ENCODE measurements at places on chromosomes 3 and 15.

GRCh38 chr3:122777563-122777962, 16.1 kb downstream of the HSPBAP1 start:
- no peak for DNase-seq

DNA sequence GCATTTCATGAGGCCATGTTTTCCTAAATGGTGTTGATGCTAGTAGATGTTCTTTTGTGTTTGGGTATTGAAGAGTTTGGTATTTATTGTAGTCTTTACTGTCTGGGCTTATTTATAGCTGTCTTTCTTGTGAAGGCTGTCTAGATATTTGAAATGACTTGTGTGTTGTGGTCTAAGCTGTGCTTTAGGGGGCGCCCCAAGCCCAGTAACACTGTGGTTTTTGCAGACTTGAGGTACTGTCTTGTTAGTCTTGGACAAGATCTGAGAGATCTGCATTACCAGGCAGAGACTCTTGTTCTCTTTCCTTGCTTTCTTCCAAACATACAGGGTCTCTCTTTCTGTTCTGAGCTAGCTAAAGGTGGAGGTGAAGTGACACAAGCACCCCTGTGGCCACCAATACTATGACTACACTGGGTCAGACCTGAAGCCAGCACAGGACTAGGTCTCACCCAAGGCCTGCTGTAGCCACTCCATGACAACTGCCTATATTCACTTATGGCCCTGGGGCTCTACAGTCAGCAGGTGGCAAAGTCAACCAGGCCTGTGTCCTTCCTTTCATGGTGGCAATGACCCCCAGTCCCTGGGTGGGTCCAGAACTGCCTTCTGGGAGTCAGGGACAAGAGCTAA, 152.1 kb upstream of the TBC1D5 start:
- peak; percentile 63 for DNase-seq

DNA sequence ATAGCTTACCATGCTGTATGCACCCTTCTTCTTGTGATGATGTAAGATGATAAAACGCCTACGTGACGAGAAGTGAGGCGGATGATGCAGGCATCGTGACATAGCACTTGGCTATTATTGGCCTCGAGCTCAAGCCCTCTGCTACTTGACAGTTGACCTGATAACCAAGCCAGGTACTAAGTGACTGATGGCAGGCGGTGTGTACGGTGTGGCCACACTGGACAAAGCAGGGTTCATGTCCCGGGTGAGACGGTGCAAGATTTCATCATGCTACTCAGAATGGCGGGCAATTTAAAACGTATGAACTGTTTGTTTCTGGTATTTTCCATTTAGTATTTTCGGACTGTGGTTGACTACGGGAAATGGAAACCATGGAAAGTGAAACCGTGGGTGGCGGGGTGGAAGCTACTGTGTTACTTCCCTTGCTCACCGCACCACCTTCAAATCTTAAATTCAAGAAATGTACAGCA, 57.7 kb downstream of the SLC12A8 start:
- DNase-seq = peak; percentile 70

- no peak for DNase-seq
These were observed 72.1 kb downstream of the ANO10 start for GRCh38 chr3:43549626-43550290.

DNA sequence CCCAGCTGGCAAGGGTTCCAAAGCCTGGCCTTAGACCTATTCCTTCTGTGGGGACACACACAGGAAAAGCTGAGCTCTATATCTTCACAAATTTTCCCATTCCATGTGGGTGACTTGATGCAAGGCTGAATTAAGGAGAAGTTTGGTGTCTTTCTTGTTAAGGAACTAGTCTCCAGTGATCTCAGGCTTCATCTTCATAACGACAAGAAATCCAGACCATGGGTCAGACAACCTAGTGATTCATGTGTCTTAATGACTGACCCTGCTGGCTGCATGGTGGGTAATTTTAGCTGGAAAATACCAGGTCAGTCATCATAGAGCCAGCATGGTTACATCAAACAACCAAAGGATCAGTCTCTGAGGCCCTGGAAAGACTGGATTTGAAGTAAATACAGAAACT, 112.7 kb upstream of the SLC4A7 start:
- DNase-seq = no peak

DNA sequence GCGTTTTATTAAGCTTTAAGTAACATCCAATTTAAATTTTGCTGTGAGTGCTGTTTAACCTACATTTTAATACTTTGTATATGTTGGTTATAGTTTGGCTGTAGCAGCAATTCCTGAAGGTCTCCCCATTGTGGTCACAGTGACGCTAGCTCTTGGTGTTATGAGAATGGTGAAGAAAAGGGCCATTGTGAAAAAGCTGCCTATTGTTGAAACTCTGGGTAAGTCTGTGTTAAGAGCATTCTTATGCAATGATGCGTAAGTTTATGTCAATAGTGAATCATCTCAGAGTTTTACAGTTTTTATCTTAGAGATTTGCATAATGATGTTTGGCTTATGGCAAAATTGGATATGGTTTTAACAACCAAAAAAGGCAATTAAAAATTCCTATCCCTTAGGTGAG, 62.7 kb downstream of the ASTE1 start:
- DNase-seq = no peak

DNA sequence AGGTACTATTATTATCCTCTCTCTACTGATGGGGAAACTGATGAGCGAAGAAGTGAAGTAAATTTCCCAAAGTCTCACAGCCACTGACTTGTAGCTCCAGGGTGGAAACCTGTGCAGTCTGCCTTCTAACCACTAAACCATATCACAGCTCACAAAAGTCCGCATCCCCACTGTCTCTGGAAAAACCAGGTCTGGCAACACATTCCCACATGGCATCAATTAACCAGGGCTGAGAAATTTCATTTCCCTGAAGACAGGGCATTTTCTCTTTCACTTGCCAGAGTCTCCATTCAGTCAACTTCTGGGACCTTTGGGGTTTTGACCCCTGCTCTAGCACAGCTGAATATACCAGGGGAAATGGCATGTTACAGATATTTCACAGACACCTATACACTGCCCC, 26.5 kb downstream of the FBXO40 start:
- DNase-seq = no peak
